ENCODE measurements at places on chromosomes 13 and 19.

- DNase-seq = no peak
Observed at GRCh38 chr19:52366414-52366824, 3.3 kb upstream of the ZNF880 start.

DNA sequence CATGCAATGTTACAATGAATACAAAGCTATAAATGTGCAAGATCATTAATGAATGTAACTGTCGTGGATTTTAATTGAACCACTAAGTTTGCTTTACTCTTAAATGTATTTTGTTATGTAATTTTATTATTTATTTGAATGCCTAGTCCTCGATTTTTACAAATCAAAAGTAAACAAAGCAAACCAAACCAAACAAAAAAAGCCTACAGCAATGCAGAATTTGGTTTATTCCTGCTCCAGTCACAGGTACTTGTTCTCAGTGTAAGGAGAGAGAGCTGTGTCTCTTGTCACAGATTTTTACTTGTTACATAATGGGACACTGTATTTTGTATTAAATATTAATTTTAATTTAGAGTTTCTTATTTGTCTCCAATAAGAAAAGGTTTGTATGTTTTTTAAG, 584.3 kb upstream of the SLITRK6 start:
- DNase-seq = no peak

- DNase-seq = no peak
Observed at GRCh38 chr19:39139971-39140453, 14.4 kb downstream of the PAK4 start.

- no peak for DNase-seq
Observed at GRCh38 chr13:28707629-28708427, 10.9 kb downstream of the SLC46A3 start.

- peak; percentile 4 for DNase-seq
Observed at GRCh38 chr13:58081301-58081820, 449.8 kb downstream of the PCDH17 start.

DNA sequence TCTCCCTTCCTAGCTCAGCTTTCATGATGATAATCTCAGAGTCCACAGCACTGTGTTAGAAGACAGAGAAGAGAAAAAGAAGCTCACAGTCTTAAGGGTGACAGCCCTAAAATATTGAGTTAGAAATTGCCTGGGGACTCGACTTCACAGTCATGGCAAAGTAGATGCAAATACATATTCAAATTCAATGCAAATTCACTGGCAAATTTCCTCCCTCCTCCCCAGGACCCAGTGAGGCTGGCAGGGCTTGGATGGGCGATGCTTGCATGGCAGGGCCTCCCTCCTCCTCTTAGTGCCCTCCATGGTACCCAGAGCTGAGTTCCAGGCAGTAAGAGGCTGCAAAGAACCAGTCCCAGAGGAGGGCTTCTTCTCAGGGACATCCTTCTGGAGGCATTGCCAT, 115.6 kb upstream of the UQCRFS1 start:
- no peak for DNase-seq
